ENCODE measurements at places on chromosomes 1 and 21.

GRCh38 chr1:72547412-72547811 is 265.1 kb upstream of the NEGR1 start:
- no peak for DNase-seq

GRCh38 chr1:176843352-176844297 is 320.9 kb downstream of the ASTN1 start:
- no peak for DNase-seq

DNA sequence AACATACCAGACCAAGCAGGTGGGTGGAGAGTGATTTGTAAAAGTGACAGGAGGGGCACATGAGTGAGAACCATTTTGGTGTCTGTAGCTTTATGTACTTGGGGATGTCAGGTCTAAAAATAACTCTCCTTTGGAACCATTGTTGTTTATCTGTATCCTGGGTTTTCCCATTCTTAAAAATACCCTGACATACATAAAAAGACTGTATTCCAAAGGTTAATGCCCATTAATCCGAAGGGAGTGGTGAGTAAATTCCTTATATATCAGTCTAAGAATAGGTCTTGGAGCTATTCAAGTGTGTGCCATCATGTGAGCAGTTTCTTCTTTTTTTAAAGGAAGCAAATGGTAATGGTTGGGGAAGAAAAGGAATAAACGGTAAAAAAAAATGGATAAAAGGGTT is 117.5 kb downstream of the TGFB2 start:
- no peak for DNase-seq

GRCh38 chr1:165490175-165490574 is 45.2 kb upstream of the RXRG start:
- DNase-seq = no peak

GRCh38 chr1:182263706-182264105 is 127.9 kb downstream of the GLUL start:
- DNase-seq = no peak

DNA sequence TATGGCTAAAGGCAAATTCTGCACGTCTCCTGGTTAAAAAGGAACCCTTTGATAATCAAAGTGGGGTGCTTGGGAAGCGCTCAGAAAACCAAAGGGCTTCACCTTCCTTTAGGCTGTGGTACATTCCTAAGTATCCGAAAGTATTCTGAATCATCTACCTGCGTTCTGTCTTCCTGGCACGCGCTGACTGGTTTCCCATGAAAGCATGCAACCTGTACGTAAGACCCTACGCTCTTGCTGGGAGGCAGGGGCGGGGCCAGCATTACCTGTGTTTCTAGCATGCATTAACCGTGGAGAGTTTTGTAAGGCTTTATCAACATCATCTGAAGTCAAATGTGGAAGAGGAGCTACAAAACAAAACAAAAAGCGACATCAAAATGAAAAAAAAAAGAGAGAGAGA is 96.0 kb downstream of the ERG start:
- DNase-seq = no peak

DNA sequence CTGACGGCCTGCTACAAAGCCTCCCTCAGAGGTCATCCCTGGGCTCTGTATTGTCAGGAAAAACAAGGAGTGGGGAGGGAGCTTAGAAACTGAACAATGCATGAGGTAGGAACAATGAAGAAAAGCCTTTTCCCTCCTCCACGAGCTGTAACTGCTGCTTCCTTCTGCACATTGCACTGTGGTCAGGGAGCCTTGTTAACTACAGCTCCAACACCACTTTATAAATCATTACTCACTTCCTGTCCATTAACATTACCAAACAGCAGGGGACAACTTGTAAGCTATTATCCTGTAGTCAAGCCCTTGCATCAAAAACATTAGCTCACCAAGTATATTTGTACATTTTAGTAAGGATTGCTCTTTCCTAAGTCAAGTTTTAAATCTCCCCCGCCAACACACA is 336.0 kb upstream of the NR5A2 start:
- DNase-seq = no peak

GRCh38 chr1:117037802-117038201 is 22.3 kb upstream of the TTF2 start:
- no peak for DNase-seq

DNA sequence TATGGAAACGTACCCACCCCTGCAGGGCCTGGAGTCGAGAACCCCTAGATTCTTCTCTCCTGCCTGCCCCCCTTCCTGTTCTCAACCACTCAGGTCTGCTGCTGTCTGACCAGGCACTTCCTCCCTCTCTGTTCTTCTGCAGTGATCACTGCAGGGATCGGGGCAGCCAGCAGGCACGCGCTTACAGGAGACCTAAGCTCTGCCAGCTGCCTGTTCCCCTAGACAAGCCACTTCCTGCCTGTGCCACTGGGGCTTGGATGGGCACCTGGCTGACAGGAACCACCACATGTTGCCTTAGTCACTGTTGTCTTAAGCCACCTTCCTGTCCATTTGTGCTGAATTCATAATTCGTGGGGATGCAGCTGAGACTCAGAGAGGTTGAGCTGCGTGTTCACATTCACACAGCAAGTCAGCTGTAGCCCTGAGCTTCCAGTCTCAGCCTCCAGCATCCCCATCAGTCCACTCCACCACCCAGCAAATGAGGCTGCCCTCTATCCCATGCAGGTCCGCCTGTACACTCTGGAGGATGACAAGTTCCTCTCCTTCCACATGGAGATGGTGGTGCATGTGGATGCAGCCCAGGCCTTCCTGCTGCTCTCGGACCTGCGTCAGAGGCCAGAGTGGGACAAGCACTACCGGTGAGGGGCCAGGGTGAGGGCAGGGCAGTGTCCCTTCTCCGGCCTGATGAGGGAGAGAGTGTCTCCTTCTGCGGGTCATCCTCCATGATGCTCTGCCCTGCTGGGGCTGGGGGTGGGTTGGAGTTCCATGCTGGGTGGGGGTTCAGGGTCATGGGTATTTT is 18.6 kb downstream of the FAM151A start:
- no peak for DNase-seq

DNA sequence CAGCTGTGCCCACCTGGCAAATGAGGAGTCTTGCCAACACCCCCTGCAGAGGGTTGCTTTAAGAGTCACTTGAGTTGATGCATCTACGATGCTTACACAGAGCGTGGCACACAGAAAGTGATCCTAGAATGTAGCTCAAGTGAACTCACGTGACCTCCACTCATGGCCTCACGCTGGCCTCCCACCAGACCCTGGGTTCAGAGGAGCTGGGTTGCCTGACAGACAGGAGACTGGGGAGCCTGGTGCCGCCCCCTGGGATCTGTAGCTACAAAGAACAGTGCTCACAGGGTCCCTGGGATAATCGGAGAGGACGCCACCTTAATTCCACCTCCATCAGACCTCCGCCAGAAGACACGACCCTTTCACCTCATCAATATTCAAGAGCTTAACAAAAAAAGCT is 81.4 kb upstream of the CASZ1 start:
- no peak for DNase-seq

DNA sequence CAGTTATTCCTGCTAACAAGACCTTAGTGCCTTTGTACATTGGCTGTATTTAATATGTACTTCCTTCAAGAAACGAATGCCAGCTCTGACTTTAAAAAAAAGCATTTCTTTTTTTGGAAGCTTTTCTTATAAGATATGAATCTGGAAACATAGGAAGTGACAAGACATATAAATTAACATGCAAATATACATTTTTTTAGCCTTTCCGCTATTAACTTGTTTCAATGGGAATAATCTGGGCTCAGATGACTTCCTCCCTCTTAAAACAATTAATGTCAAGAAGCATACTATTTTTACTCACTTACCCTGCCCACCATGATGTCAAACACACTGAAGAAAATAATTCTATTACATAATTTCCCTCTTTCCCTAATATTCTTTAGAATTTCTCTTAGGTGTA is 1.4 kb downstream of the DENND1B start:
- DNase-seq = no peak

DNA sequence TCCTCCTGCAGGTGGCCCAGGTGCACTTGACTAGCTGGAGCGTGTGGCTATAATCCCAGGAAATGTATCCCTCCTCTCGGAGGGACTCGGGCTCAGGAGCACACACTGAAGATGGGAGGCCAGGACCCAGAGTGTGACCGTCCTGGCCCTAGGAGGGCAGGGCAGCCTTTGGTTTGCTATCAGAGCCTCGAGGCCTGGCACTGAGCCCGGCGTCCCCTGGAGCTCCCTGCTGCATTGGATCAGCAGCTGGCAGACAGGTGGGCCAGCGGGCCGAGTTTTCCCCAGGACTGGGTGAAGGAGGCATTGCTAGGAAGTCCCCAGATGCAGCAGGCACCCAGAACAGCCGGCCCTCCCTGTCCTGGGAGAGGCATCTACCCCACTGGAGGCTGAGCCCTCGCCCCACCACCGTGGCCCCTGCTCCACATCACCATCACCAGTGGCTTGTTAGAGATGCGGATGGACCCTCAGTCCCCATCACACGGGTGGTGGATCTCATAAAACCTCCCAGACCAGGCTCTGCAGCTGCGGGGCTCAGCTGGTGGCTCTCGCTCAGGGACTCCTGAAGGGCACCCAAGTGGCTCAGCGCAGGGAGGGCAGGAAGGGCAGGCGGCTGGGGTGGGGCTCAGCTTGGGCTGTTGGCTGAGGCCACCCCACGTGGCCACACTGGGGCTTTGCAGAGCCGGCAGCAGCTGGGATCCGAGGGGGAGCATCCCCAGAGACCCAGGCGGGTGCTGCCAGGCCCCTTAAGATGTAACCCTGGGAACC is 32.7 kb upstream of the POFUT2 start:
- no peak for DNase-seq

DNA sequence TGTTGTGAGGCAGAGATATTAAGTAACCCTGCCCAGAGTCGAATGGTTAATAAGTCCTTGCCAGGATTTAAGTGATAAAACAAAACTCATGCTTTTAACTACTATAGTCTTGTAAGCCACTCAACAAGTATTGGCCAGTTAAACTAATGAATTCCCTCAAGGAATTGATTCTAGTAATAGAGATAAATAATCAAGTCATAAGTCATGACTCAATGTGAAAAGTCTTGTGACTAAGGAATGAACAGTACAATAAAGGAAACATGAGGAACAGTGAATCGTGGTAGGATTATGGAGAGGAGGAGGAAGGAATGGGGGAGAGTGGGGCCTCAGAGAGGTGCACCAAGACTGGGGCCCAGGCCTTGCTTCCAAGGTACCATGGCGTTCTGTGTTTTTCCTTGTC is 104.7 kb downstream of the FGGY start:
- no peak for DNase-seq

DNA sequence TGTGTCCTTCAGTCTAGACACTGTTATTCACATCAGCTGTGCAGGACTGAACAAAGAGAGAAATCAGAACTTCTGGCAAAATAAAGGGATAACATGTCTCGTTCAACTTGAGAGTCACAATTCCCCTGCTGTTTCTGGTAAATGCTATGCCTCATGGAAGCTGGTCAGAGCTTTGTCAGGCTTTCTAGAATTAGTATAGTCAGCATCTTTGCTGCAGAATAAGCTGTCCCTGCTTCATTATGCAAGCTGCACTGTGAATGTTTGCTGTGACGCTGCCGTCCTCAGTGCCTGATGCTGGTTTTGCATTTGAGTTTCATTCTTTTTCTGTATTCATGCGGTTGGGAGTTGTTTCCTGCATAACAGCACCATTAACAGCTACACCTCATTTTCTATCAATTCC is 96.4 kb upstream of the KCNJ6 start:
- DNase-seq = no peak

DNA sequence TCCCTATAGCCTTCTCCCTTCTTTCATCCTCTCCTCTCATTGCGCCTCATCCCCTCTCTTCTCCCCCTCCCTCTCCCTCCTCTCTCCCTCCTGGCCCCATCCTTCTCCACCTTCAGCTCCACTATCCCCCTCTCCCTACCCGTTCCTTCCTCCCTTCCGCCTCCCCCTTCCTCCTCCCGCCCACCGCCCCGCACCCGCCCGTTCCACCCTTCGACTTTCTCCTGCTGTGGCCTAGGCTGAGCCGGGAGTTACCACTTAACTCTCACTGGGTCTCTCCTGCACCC is 1.6 kb downstream of the NPR1 start:
- no peak for DNase-seq

- no peak for DNase-seq
These were observed 545.8 kb downstream of the AMY1C start for GRCh38 chr1:104295511-104295910.

- no peak for DNase-seq
These were observed 7.7 kb downstream of the CFAP298 start for GRCh38 chr21:32604464-32604863.

- peak; percentile 1 for DNase-seq
These were observed 251.2 kb downstream of the RRAGC start for GRCh38 chr1:38608202-38608864.

DNA sequence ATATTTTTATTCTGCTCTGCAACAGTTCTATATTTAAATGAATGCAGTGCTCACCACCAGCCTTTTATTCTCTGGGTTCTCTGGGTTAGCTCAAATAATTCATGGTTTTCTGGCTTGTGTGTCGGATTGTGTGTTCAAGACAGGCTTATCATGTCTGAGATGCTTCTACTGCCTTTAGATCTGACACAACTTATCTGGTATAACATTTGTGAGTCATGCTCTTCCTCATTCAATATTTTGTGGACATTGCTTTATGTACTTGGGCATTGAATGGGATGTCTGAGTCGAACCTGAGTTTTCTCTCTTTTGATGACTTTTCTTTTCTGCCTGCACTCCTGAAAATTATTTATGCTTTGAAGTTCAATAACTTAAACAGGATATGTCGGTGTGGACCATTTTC is 17.6 kb upstream of the PKP1 start:
- DNase-seq = no peak

DNA sequence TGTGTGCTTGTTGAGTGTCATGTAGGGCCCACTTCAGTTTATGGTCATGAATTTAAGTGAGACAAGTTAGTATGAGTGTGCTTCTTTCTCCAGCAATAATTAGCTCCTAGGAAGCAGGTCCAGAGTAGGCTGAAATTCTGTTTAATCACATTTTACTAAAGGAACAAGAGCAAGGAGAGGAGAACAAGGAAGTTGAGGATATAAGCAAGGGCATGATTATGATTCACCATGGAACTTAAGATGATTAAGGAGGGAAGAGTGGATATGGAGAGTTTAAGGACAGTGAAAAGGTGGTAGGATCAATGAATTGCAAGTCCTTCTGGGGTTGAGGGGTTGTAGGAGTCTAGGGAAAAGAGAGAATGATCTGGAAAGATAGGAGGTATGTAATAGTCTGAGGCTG is 3.1 kb upstream of the DIPK1A start:
- no peak for DNase-seq

GRCh38 chr21:45618846-45619485 is 24.6 kb upstream of the PCBP3 start:
- no peak for DNase-seq
